ENCODE measurements at places on chromosomes 2 and 18.

DNA sequence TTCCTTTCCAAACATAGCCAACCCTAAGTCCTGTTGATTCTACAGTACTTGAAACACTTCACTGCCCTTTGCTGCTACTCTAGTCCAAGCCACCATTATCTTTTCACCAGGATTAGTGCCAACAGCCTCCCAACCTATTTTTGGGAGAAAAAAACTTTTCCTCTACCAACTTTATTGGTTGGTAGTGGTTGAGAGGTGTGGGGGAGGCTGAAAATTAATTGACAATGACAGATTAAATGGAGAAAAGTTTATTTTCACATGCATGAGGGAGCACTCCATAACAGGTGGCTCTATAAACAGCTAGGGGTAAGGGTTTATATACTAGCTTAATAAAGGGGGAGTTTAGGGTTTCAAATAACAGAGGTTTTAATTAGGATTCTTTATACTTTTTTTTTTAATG, 37.8 kb upstream of the ITPRID2 start:
- DNase-seq, result no peak

DNA sequence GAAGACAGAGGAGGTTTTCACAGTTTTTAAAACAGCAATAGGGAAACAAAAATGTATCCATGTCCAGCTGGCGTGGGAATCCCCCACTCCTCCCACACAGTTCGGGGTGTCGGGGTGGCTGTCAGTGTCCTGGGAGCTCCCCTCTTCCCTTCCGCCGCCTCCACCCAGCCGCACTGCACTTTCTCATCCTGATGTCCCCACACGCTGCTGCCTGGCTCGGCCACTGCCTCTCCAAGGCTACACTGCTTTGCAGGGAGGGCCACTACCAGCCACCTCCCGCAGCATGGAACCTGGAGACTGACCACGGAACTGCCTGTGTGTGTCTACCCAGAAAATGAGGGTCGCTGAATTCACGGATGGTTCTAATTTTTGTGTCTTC, 138.7 kb upstream of the CTDP1 start:
- no peak for DNase-seq

DNA sequence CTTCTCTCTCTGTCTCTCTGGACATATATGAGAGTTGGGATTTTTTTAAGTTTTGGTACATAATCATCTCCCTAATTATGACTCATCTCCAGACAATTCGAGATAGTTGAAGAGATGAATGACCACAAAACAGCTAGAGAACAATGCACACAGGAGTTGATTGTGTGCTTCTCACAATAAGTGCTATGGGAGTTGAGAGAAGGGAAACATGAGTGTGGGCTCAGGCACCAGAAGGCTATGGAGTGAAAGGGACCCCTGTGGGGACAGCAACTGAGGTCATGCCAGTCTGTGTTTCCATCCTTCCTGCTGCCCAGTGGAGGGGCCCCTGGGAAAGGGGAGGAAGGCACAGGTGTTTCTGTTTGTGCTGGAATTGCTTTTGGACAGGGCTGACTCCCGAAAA, 6.5 kb upstream of the YWHAQ start:
- no peak for DNase-seq

DNA sequence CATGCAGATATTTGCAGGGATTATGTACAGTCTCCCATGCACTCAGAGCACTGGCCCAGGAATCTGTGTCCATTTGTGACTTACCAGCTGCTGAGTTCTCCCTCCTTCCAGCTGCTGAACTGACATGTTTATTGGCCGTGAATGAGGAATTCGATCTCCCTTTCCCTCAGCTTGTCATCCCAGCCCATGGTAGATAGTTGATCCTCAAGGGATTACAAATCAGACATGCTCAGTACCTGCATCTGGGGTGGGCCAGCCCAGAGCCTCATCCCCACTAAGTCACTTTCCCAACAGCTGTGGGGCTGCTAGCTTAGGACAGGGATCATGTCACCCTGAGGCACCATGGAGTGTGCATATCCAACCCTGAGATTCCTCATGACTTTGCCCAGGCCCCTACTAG, 1284.9 kb upstream of the LRRTM1 start:
- DNase-seq, result no peak

- no peak for DNase-seq
These were observed 258.5 kb downstream of the PAX3 start for GRCh38 chr2:222040333-222040732.

DNA sequence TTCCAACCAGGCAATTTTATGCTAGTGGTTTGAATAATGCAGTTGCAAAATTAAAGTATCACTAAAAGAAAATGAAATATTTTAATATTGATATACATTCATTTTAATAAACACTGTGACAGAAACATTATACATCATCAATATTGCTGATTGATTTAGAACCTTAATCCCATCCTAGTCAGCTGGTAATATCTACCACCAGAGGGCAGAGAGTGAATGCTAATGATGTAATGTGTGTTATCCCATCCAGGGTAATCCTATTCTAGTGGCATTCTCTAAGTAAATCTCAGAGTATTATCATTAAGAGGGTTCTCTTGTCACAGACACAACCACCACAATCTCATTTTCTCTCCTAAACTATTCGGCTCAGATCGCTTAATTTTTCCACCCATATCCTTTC, 477.4 kb downstream of the CPS1 start:
- no peak for DNase-seq

DNA sequence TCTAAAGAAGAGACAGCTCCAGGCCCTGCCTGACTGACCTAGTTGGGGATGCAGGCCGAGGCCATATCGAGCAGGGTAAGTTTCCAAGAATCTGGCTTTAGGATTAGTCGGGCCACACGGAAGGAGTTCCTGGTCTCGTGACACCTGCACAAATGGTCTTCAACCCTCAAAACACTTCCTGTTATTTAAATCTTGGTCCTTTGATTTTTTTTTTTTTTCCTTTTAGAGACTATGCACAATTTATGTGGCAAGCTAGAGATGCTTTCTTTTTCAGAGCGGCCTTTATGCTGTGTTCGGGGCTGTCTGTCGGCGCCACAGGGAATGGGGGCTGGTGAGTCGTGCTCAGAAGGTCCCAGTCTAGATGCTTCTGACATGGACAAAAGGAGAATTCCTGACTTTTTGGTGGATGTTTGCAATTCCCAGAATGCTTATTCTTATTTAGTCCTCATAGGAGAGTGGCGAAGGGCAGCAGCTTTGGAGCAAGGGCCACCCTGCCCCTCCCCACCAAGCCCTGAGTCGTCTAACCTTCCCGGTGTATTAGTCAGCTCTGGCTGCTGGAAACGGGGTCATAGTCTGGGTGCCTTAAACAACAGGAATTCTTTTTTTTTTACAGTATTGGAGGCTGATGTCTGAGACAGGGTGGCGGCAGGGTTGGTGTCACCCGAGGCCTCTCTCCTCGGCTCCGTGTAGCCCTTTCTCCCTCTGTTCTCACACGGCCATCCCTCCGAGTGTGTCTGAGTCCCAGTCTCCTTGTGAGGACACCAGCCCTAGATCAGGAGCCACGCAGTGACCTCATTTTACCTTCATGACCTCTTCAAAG, 27.4 kb downstream of the HPCAL1 start:
- peak; percentile 45 for DNase-seq

- DNase-seq, result no peak
These were observed 1.8 kb upstream of the KYNU start for GRCh38 chr2:142875652-142876051.

- no peak for DNase-seq
These were observed 23.9 kb downstream of the FAM124B start for GRCh38 chr2:224377751-224378700.

DNA sequence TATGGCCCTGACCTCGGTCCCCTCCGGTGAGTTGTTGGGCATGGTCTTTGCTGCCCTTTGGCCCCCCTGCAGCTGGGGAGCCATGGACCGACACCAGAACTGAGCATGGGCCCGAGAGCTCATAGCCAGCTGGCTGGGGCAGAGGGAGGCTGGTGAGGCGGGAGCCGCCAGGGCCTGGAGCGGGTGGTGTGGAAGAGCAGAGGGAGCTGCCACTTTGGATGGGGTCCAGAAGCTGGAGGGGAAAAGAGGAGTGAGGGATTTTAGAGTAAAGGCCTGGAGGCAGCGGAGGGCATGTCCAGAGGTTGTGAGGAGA, 16.5 kb upstream of the CNNM3 start:
- no peak for DNase-seq

- DNase-seq, result no peak
These were observed 3.5 kb upstream of the ASXL2 start for GRCh38 chr2:25881764-25882163.

DNA sequence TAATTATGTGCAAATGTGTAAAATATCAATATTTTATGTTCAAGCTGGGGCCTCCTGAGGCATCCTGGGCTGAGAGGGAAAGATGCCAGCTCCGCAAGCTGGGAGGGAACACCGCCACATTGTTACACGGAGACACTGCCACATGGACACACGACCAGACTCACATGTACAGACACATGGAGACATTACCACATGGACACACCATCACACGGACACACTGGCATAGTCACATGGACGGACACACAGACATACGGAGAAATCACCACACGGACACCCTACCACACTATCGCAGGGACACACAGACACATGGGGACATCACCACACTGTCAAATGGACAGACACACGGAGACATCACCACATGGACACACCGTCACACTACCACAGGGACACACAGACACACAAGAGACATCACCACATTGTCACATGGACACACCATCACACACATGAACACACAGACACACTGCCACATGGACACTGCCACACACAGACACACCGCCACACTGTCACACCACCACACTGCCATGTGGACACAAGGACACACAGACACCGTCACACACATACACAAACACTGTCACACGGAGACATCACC, 117.6 kb downstream of the CCDC74A start:
- DNase-seq, result no peak

GRCh38 chr2:240582781-240583180, 3.8 kb upstream of the CAPN10 start:
- no peak for DNase-seq

GRCh38 chr2:101047075-101047766, 45.1 kb downstream of the RPL31 start:
- no peak for DNase-seq

GRCh38 chr2:26811791-26812694, 26.2 kb downstream of the CENPA start:
- no peak for DNase-seq

- no peak for DNase-seq
These were observed 256.5 kb downstream of the TPGS2 start for GRCh38 chr18:36572135-36572856.

- no peak for DNase-seq
These were observed 164.4 kb downstream of the SOCS6 start for GRCh38 chr18:70453058-70453775.

DNA sequence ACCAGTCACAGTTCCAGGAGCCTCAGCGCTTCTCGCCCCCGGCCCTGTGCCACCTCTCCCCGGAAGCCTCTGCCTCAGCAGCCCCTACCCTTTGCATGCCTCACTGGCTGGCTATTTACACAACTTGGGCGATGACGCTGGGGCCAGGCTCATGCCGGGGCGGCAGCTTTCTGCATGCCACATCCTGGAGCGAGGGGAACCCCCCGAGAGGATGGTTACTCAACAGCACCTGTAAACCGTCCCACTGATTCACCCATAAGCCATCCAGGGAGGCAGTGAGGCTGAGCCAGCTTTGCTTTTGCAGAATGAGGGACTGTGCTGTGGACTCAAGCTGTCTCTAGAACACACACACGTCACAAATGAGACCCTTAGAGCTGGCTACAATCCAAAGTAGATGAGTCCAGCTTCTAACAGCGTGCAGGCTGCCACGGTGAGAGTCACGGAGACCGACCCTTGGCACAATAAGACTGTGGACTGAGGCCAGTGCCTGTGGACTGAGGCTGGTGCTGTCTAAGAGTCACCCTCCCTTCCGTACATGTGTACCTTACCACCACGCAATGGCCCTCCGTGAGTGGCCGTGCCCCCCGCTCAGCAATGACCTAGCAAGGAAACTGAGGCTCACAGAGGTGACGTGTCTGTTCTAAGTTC, 45.6 kb upstream of the ODC1 start:
- no peak for DNase-seq

- no peak for DNase-seq
These were observed 160.5 kb upstream of the DAPL1 start for GRCh38 chr2:158634627-158635026.
